GM12878 (cell line): ENCODE measurements at places on chromosomes 6 and 20. TPM values are rescaled to one million over a fixed set of nuclear protein-coding genes. Genes with fewer than 3 reads are reported as not detected.

ANGPT4 gene
- total RNA-seq = not detected in 2 replicates

FOXS1 gene
- not detected in 2 replicates for total RNA-seq

DNA sequence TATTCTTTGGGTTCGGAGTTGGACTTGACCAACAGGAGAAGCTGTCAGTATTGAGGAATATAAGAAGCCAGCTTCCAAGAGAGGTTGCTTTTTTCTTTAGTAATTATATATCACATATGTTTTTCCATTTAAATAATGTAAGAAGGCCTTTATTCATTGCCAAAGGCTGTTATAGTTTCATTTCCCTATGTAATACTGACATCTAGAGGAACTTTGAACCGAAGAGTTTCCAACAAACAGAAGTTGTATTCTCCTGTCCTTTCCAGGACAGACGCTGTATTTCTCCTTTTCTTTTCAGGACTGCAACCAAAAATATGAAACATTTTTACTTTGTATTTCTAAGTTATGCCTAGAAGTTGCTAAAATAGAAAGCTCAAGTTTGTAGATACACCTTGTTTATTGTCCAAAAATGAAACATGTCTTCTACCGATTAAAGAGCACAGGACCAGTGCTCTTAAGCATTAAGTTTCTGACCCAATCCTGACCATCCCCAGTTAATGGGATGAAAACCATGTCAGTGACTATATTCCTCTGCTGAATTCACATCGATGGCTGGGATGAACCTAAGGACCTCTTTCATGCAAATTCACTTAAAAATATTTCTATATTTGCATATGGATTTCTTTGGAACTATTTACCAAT, 55.1 kb downstream of the MYLK4 start:
- DNase-seq = no peak

- DNase-seq = peak; percentile 86
Measured at GRCh38 chr6:159038914-159039884, 5.6 kb downstream of the TAGAP start.
